ENCODE measurements at places on chromosomes 7 and 10. TPM values are rescaled to one million over a fixed set of nuclear protein-coding genes. Genes with fewer than 3 reads are reported as not detected.

GRCh38 chr10:43064331-43065075 lies 12.4 kb upstream of the RET start:
- no peak overlapping the region for H3K27ac ChIP-seq
- H3K27me3 ChIP-seq: no peaks in the 10 kb centered on the region
- no peaks in the 10 kb centered on the region for H3K36me3 ChIP-seq
- no peak for DNase-seq
- H3K4me3 ChIP-seq: no peak overlapping the region

DNA sequence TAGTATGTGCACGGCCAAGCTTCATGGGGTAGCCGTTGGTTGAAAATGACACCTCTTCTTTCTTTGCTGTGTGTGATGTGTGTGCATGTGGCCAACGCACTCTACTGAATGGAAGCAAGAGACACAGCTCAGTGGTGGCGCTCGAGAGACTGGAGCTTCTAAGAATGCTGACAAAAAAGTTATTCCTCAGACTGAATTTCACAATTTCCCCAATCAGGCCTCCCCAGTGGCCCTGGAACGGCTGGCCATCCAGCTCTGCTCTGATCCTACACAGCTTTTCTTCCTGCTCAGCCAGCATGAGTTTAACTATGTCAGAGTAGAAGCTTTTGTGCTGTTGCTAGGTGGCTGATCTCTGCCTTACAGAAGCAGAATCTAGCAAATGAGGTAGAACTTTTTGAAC lies 186.7 kb upstream of the PLXDC2 start:
- no peaks in the 10 kb centered on the region for H3K36me3 ChIP-seq
- no peaks in the 10 kb centered on the region for H3K4me1 ChIP-seq
- peak; percentile 32 for DNase-seq
- H3K4me3 ChIP-seq: no peak overlapping the region
- H3K27ac ChIP-seq: no peak overlapping the region

The PIK3AP1 gene
- 174 TPM for total RNA-seq

The SFTPA1 gene
- total RNA-seq: 0.12 TPM

The TECPR1 gene
- total RNA-seq: 9.4 TPM

The CDC14C gene
- total RNA-seq: not detected

- H3K27ac ChIP-seq: no peak overlapping the region
- H3K36me3 ChIP-seq: no peaks in the 10 kb centered on the region
- no peak overlapping the region for H3K4me3 ChIP-seq
Observed at GRCh38 chr7:130301501-130302020, 8.6 kb downstream of the CPA4 start.

The PTF1A gene
- not detected for total RNA-seq

All from right lobe of liver (tissue), 6 donors.